H1 (cell line): ENCODE measurements at places on chromosomes 4 and X. TPM values are rescaled to one million over a fixed set of nuclear protein-coding genes. Genes with fewer than 3 reads are reported as not detected.
A peak's percentile ranks its signal among the peaks of the same experiment; 100 is the strongest.

DNA sequence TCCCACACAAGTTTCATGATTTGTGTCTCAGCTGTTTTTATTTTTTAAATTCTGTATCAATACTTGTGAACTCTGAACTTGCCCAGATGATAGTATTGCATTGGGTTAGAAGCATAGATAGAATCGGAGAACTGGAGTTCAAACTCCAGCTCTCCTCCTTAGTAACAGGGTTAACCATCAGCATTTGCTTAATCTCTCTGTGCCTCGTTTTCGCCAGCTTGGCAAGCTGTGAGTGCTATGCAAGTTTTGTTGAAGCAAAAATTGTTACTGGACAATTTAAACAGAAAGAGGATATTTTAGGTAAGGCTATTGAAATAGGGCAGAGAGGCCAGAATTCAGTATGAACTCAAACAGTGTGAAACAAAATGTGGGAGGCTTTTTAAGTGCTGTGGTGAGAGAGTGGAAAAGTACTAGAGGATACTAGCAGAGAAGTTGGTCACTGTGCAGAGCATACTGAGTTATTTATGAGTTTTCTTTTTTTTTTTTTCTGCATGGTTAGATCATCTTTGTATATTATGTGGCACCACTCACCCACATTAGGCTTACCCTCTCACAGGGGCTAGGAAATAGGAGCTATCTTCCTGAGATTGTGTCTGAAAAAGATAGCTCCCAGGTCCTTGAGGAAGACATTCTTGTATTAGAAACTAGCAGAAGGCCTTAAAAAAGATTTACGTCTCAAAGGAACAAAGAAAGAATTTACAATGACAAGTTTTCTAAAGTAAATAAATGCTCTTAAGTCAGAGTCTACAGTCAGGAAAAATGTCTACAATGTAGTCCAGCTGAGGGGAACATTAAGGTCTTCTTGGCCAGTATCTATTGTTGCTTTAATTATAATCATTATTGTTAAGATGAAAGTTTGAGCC is 1126.6 kb downstream of the FAT4 start:
- DNase-seq = no peak
- no peak overlapping the region for H3K27ac ChIP-seq
- peaks cover 5% of the 10 kb centered on the region; the same call in 1 of the 2 replicates for H3K4me1 ChIP-seq
- H3K4me3 ChIP-seq = no peak overlapping the region

DNA sequence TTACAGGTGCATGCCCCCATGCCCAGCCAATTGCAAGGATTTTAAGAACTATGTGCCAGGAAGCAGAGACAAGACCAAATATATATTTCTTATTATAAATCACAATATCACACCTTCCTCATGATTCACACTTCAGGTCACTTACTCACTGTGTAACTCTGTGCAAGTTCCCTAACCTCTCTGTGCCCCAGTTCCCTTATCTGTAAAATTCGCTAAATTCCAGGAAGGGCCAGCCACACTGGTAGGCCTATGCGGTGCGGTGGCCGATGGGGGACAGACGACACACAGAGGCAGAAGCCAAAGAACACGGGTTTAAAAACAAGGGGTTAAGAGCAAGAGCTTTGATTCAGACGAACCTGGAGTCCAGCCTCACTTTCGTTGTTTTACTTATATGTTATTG is 2.8 kb downstream of the TRIM2 start:
- H3K4me1 ChIP-seq = peaks cover 24% of the 10 kb centered on the region
- H3K27me3 ChIP-seq = no peaks in the 10 kb centered on the region; the same call in 1 of the 2 replicates
- DNase-seq = no peak
- no peak overlapping the region; the same call in 1 of the 2 replicates for H3K4me3 ChIP-seq
- H3K27ac ChIP-seq = peak overlapping the region; percentile 39; the same call in 1 of the 2 replicates
- H3K36me3 ChIP-seq = no peaks in the 10 kb centered on the region; the same call in 1 of the 2 replicates

DNA sequence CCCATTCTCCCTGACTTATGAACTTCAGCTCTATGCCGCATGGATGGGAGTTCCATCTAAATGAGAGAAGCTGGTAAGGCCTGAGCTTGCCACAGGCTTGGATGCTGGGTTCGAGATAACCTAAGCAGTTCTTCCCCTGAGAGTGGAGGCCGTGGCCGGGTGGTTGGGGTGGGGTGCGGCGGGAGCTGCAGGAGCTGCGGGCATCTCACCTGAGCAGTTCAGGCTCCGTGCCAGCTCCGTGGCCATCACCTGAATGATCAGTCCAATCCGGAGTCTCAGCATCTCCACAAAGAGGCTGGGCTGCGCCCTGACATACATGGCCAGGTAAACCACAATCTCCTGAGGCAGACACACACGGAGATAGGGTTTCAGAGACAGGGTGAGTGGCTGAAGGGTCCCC is 77.6 kb downstream of the PHKA2 start:
- H3K27me3 ChIP-seq = no peaks in the 10 kb centered on the region
- no peak overlapping the region for H3K4me3 ChIP-seq
- H3K36me3 ChIP-seq = no peaks in the 10 kb centered on the region; the same call in 1 of the 2 replicates
- no peaks in the 10 kb centered on the region for H3K4me1 ChIP-seq
- no peak for DNase-seq
- no peak overlapping the region for H3K27ac ChIP-seq

GRCh38 chr4:6229671-6230501 is 29.5 kb upstream of the JAKMIP1 start:
- no peak overlapping the region for H3K4me3 ChIP-seq
- DNase-seq = no peak
- no peaks in the 10 kb centered on the region for H3K36me3 ChIP-seq

DNA sequence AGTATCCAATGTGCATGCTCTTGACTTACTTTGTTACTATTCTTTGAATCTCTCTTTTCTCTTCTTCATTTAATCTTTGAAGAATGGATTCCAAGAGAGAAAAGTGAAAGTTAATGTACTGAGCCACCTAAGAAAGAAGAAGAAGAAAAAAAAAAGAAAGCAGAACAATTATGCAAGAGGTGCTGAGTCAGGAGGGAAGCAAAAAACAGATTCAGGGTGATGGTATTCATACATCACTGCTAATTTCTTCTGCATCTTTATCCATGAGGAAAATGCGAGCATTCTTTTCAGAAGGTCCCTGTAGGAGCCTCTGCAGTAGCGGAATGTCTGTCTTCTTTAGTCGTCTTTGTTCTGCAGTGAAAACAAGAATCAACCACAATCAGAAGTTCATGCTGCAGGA is 43.9 kb downstream of the RASSF6 start:
- no peak overlapping the region for H3K27ac ChIP-seq
- H3K4me1 ChIP-seq = no peaks in the 10 kb centered on the region
- no peaks in the 10 kb centered on the region for H3K36me3 ChIP-seq
- DNase-seq = no peak
- H3K4me3 ChIP-seq = no peak overlapping the region

DNA sequence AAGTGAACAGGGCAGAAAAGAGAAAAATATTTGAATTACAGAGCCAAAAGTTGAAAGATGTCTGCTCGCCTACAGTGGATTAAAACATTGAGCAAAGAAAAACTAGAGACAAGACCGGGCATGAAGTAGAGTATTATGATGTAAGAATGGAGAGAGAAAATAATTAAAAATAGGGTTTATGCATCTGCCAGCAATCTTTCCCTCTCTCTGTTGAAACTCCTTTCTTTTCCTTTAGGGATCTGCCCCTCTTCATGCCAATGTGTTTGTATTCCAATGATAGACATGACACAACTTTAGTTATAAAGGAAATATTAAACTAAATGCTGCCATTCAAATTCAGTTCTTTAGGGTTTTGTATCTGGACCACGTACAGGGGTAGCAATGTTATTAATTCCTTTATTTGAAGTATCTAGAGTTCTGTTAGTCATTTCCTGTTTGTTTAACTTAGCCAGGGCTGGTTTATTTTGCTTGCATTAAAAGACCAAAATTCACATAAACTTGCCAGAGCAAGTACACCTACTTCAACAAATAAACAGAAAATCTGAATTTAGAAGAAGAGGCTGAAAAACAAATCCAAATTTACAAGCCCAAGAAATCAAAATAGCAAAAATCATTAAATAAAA is 202.6 kb downstream of the SPOCK3 start:
- no peak overlapping the region for H3K27ac ChIP-seq
- H3K36me3 ChIP-seq = no peaks in the 10 kb centered on the region
- no peak for DNase-seq
- no peaks in the 10 kb centered on the region for H3K27me3 ChIP-seq
- H3K4me3 ChIP-seq = no peak overlapping the region

H2BW2 gene
- total RNA-seq = not detected in 2 replicates

SPIN4 gene
- 11.8 and 12.2 TPM in 2 replicates for total RNA-seq

ARL9 gene
- total RNA-seq = 0.31 and 0.76 TPM in 2 replicates

SOWAHD gene
- total RNA-seq = 1.7 and 1.8 TPM in 2 replicates

AVPR2 gene
- not detected in 2 replicates for total RNA-seq
